ENCODE measurements at places on chromosomes 7 and 10.

- no peak for DNase-seq
These were observed 87.5 kb downstream of the UBE2H start for GRCh38 chr7:129865093-129865924.

DNA sequence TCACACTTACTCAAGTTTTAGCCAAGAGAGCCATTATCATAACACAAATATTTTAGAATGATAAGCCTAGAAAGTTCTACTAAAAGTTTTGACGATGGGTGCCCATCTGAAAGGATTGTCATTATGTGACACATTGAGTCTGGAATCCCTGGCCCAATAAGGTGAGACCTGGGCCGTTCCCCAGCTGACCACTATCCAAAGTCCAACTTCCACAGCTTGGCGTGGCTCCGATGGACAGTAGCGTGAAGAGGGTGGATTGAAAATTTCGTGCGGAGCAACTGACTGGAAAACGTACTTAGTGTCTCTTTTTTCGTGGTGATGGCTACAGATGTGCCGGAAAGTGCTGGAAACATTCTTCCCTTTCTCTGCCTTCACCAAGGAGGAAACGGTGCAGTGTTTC lies 439.0 kb upstream of the ZMIZ1 start:
- DNase-seq = no peak

- no peak for DNase-seq
These were observed 617 bp upstream of the FOXI2 start for GRCh38 chr10:127736222-127736914.

DNA sequence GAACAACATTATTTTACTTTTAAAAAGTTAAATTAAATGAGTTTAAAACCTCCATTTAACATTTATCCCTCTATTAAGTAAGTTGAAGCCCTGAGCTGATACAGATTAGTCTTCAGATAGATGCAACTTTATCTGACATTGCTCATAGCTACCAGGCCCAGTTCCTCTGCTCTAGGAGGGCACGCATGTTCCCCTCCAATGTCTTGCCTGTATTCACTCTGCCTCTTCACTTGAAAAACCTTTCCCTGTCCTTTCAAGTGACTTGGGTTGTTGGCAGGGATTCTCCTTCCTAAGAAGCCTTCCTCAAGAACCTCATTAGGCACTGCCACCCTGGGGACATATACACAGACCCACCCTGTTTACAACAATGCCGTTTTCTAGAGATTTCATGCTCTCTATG lies 270.4 kb downstream of the RELN start:
- DNase-seq = no peak

DNA sequence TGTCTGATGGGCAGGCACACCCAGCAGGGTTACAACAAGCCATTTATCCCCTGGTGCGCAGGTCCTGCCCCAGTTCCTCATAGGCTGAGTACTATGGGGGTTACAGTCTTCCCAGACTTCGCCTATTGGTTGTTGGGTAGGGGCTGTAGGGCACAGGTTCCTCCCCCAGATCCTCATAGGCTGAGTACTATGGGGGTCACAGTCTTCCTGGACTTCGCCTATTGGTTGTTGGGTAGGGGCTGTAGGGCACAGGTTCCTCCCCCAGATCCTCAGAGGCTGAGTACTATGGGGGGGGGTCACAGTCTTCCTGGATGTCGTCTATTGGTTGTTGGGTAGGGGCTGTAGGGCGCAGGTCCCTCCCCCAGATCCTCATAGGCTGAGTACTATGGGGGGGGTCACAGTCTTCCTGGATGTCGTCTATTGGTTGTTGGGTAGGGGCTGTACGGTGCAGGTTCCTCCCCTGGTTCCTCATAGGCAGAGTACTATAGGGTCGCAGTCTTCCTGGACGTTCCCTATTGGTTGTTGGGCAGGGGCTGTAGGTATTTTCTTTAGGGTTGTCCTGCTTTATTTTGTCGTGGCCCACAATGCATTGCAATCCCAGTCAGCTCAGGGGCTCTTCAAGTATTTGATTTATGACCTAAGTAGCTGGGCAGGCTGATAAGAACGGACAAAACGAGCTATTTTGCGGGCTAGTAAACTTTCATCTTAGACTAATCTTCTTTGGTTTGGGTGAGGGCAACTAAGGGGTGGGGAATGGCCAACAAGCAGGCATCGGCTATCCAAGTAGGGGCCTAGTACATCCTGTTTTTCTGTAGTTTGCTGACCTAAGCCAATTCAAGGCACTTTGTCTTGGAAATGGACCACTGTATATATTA lies 3.4 kb downstream of the LRRC27 start:
- no peak for DNase-seq

GRCh38 chr7:150420987-150421674 lies 29.3 kb upstream of the GIMAP8 start:
- DNase-seq = peak; percentile 40

- no peak for DNase-seq
These were observed 165.9 kb upstream of the SH2B2 start for GRCh38 chr7:102120666-102121195.

DNA sequence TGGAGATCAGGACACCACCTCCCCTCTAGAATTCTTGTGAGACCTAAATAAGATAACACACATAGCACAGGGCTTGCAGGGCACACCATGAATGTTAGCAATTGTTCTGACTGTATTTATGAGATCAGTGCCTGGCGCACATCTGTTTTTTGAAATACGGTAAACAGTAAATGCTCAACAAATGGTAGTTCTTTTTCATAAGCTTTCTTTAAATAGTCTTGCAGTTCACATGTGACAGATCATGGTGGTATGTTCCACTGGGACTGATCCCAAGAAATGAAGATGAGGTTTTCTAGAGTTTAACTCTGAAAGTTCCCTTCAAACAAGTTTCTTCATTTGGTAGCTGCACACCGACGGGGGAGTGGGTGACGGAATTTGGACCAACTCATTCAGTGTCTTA lies 34.8 kb downstream of the CREB5 start:
- no peak for DNase-seq

DNA sequence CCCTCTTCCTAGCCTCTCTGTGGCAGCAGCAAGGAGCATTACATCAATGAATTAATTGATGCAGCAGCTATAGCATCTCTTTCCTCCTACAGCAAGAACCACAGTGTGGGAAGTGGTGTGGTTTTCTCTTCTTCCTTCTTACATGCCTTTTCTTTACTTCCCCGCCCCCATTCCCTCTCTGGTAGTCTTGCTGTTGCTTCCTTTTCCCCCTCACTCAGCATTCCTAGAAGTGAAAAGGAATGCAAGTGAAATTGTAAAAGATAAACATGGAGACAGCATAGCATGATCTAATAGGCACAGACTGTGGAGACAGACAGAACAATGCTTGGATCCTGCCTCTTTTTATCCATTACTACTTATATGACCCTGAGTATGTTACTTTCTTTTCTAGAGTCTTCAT lies 370.5 kb upstream of the BMPER start:
- no peak for DNase-seq

GRCh38 chr7:104963991-104964385 lies 50.0 kb upstream of the KMT2E start:
- DNase-seq = no peak

DNA sequence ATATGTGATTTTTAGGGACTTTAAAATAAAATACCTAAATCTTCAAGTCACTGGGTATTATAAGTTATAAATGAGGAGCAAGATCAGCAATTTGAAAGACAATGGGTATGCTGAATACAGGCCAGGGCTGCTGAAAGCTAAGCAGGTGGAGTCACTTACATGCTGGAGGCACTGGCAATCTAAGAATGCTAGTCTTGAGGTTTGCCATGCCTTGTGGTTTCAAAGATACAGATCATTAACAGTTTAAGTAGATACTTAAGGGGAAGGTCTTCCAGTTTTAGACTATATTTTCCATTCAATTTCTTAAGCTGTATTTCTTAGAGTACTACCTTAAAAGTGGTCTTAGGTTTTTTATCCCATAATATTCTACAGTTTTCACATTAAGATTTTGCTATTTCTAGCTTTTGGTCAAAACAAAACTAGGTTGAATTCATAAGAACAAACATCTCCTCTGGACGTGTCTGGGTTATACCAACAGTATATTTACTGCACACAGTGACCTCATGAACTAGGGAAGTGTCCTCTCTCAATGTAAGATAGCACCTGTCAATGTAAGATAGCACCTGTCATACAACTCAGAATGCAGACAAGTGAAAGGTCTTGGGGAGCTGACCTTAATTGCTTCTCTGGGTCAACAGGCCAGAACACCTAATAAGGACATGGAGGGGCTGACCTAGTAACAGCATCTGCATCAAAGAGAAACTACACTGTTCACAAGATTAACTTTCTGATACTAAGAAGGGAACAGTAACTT lies 2.0 kb downstream of the SRI start:
- DNase-seq = no peak

- no peak for DNase-seq
These were observed 122.6 kb downstream of the HBP1 start for GRCh38 chr7:107291434-107291833.

GRCh38 chr10:14478604-14479003 lies 147.9 kb upstream of the FRMD4A start:
- DNase-seq = no peak

- DNase-seq = no peak
These were observed 148.6 kb downstream of the NEBL start for GRCh38 chr10:20748551-20748950.

DNA sequence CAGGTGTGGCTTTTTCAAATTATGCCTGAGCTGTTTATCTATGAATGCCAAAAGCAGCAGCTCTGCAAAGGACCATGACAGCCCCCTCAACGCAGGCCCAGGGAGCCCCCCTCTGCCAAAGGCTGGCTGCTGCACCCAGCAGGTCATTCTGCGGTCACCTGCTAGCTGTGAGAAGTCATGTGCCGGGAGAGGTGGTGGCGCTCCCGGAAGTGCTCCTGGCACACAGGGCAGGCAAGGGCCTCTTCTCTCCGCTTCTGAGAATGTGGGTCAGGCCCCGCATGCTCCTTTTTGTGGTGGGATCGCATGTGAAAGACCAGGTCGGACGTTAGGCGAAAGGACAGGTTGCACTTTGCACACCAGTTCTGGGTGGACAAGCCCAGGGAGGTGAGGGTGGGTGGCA lies 16.4 kb downstream of the ZNF488 start:
- no peak for DNase-seq

DNA sequence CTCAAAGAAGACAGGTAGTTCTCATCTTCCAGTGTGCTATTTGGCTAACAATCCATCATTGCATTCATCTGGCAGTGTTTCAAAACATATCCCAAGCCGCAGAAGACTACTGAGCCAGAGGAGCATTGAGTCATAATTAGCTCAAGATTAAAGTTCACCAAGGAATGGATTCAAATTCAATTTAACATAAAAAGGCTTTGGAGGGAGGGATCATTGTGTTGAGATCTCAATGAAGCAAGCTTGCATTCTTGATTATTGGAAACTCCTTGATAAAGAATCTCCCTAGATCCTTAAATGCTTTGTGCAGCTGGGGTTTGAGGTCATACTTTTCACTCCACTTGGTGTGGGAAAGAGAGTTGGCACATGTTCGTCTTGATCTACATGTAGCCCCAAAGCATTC lies 142.8 kb upstream of the SEMA3A start:
- no peak for DNase-seq

DNA sequence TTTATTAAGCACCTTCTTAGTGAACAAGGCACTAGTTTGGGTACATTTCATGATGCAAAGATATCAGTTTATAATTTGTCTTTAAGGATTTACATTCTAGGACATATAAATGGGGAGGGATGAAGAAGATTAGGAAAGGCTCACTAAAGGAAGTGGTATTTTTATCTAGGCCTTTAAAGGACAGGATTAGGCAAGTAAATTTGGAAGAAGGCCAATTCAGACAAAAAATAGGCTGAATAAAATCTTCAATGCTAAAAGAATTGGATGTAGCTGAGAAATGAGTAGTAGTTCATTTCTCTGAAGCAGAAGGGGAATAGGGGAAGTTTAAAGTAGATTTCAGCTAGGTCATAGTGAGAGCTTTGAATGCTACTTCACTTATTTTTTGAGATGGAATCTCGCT lies 4.8 kb upstream of the FAM24B start:
- DNase-seq = no peak

DNA sequence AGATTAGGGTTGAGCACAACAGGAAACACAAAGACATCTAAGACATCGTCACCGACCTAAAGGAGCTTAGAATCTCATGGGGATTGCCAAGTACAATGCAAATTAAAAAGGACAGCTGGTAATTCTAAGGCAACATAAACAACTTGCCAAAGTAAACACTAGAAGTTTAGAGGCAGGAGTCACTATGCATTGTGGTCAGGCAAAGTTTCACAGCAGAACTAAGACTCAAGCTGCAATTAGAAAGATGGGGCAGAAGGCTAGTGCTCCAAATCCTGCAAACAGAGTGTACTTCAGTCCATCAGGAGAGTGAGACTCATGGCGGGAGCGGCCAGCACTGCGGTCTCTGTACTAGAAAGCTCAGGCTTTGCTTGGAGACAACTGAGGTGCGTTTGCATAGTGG lies 52.7 kb downstream of the HIPK2 start:
- DNase-seq = no peak

- DNase-seq = no peak
These were observed 11.3 kb upstream of the TOMM7 start for GRCh38 chr7:22833957-22834356.

DNA sequence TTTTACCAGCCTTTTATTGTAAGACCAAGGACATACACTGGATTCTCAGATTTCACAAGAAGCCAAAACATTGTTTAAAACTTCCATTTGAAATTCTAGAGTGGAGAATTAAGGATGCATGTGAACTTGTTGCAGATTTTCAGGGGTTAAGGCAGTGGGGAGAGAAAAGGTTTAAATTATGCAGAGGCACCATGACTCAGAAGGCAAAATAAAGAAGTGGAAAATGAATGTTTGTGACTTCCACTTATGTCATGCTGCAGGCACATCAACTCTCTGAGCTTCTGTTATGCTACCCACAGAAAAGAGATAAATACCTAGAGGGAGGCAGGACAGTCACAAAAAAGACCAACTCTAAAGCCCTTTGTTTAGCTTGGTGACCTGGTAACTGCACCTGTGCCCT lies 84.4 kb upstream of the BET1 start:
- DNase-seq = no peak

GRCh38 chr7:69363136-69363535 lies 235.1 kb upstream of the AUTS2 start:
- no peak for DNase-seq

- no peak for DNase-seq
These were observed 61.0 kb downstream of the RASGEF1A start for GRCh38 chr10:43205681-43206390.

- DNase-seq = no peak
These were observed 66.9 kb downstream of the SEMA3C start for GRCh38 chr7:80851896-80852476.

- no peak for DNase-seq
These were observed 11.9 kb upstream of the NDUFA5 start for GRCh38 chr7:123569352-123570010.

GRCh38 chr10:122780391-122780790 lies 65.3 kb downstream of the CUZD1 start:
- DNase-seq = no peak

DNA sequence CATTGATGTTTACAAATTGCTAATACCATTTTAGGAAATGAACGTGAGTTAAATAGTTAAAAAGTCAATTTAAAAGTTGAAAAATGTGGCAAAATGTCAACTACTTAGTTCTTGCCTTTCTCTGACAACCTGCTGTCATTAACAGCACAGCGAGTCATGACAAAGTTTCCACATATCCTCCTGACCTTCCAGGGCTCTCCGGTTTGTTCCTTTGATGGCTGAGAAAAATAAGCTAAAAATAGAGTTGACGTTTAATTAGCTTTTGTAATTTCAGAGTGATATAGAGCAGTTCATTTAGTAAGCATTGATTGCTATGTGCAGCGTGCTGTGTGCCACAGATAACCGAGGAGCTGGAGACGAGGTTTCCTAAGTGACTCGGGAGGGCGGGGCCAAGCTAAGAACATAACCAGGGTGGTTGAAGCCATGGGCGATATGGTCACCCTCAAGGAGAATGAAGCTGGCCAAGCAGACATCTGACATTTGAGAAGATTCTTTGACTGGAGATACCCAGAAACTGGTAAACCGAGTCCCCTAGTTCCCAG lies 47.9 kb downstream of the OGDH start:
- DNase-seq = no peak

All from activated gamma-delta T cell (primary cell).